Endothelial cell (in vitro differentiated cells): ENCODE measurements at places on chromosomes 13 and 19. TPM values are rescaled to one million over a fixed set of nuclear protein-coding genes. Genes with fewer than 3 reads are reported as not detected.

The SERP2 gene
- total RNA-seq: 1.8 TPM

The CBY2 gene
- total RNA-seq: not detected

The PSG11 gene
- not detected for total RNA-seq

The RGL3 gene
- 0.69 TPM for total RNA-seq

The ZNF284 gene
- 4.0 TPM for total RNA-seq

The VMAC gene
- 8.9 TPM for total RNA-seq

DNA sequence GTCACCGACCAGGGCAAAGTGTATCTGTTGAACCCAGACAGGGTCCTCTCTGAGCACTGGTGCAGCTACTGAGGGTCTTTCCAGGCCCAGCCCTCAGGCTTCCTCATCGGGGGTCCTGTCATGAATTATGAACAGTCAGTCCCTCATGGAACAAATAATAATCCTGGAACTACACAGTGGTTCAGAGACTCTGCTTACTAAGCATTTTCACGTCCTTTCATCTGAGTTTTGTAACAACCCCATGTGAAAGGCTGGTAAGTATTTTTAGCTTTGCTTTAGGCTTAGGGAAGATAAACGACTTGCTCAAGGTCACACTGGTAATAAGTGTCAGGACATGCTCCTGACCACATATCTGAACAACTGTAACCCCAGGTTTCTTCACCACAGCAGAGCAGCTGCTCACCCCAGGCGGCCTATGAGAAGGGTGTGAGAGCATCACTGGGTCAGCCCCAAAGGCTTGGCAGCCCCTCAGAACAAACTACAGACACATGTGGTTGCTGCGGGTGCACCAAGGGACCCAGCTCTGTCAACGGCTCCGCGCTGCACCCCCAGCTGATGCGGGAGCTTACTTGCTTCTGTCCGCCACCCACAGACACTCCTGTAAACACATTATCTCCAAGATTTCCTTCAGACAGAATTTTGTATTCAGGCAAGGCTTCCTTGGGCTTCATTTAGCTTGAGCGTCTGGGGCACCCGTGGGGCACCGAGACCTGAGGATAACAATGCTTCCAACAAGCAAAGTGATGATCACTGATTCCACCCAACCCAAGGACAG is 19.4 kb upstream of the GSX1 start:
- H3K36me3 ChIP-seq: no peaks in the 10 kb centered on the region
- DNase-seq: no peak
- H3K4me1 ChIP-seq: peaks cover 1% of the 10 kb centered on the region
- H3K27ac ChIP-seq: no peak overlapping the region

The C19orf85 gene
- not detected for total RNA-seq

The TMIGD2 gene
- not detected for total RNA-seq

The ZNF98 gene
- not detected for total RNA-seq

DNA sequence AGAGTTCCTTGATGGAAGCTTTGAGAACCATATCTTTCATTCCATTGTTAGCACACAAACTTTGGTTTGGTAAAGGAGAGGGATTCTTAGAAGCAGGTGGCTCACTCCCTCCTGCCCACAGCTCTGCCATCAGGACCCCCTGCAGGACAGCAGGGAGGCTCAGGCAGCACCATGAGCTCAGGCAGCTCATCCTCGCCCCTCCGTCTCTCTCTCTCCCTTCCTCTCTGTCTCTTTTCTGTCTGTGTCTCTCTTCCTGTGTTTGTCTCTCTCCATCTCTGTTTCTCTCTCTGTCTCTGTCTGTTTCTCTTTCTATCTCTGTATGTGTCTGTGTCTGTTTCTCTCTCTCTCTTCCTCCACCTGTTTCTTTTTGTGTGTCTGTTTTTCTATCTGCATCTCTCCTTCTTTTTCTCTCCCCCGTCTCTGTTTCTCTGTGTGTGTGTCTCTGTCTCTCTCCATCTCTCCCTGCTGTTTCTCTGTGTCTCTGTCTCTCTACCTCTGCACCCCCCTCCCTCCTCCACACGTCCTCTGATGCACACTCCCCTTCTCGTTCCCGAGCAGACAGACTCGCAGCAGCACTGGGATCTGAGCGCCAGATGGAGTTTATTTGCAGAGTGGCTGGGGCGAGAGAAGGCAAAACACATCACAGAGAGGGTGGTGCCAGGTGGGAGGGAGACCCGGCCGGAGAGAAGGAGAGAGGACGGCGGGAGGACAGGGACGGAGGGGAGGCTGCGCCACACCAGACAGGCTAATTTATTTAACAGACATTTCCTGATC is 8.7 kb downstream of the SBK2 start:
- H3K27me3 ChIP-seq: no peaks in the 10 kb centered on the region
- H3K36me3 ChIP-seq: no peaks in the 10 kb centered on the region
- no peak overlapping the region for H3K4me3 ChIP-seq
- no peaks in the 10 kb centered on the region for H3K4me1 ChIP-seq
- H3K27ac ChIP-seq: no peak overlapping the region

DNA sequence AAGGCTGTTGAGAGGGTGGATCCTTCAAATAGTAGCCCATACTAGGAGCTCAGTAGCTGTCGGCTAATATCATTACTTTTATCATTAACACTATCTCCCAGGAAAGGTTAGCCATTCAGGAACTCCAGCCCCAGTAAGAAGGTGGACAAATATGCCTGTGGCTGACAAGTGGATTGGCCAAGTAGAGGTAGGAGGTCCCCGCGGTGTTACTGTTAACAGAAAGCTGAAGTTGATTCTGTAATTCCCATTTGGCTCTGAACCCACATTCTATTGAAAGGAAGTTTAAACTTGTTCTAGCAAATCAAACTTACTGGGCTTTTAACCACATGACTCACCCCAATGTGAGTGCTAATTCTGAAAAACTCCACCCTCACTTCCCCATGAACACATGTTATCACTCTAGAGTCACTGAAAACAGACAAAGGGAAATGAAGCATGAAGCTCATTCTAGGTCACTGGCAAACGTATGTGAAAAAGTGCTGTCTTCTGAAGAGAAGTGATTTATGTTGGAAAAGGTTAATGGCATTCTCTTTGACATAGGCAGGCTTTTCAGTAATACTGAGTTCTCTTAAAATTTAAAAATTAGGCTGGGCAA is 273.5 kb downstream of the FGF14 start:
- no peak overlapping the region for H3K4me3 ChIP-seq
- H3K4me1 ChIP-seq: peaks cover 4% of the 10 kb centered on the region
- no peaks in the 10 kb centered on the region for H3K36me3 ChIP-seq
- H3K27ac ChIP-seq: no peak overlapping the region
- no peak for DNase-seq
- H3K27me3 ChIP-seq: peaks cover 1% of the 10 kb centered on the region

DNA sequence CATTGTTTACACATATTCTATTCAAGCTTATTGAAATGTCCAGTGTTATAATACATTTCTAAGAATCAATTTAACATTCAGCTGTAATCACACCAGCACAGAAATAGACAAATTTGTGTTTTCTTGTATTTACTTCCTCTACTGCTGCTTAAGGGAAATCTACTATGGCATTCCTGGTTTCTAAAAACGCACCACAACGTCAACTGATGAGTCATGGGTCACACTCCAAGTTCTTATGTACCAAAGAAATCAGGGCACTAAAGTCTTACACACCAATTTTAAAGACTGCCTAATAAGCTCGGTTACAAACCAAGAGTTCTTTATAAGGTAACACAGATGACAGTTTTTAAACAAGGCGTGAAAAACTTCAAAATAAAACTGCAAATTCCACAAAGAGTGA is 13.2 kb downstream of the LNX2 start:
- no peak for DNase-seq
- H3K4me3 ChIP-seq: no peak overlapping the region
- H3K27ac ChIP-seq: no peak overlapping the region
- H3K4me1 ChIP-seq: peaks cover 10% of the 10 kb centered on the region

DNA sequence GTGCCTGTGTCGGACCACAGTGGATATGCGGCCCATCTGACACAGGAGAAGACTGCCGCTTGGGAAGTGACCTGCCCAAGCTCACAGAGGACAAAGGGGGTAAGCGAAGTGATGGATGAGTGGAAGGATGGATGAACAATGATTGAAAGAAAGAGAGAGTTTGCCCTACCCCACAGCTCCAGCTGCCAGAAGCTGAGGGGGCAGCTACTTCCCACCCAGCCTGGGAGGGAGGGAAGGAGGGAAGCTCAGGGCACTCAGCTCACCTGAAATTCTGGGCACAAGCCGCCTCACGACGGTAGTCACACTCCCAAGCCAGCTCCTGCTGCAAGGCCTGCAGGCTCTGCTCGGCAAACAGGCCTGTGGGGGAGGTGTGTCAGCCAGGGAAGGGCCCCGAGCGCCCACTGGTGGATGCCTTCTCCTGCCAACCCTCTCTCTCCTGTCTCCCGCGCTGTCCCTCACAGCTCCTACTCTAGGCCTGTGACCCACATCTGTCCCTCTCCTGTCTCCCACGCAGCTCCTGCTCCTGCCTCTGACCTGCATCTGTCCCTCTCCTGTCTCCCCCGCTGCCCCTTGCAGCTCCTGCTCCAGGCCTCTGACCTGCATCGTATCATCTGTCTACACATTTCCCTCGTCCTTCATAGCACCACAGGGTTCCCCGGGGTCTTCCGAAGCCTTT is 12.0 kb upstream of the NUMBL start:
- H3K27ac ChIP-seq: no peak overlapping the region
- peaks cover 4% of the 10 kb centered on the region for H3K4me1 ChIP-seq
- peaks cover 11% of the 10 kb centered on the region for H3K36me3 ChIP-seq
- peaks cover 4% of the 10 kb centered on the region for H3K27me3 ChIP-seq
- peak overlapping the region; percentile 14 for H3K4me3 ChIP-seq
- peak; percentile 67 for DNase-seq

The CARM1 gene
- 63.2 TPM for total RNA-seq
